ENCODE measurements at places on chromosomes 5 and 9. TPM values are rescaled to one million over a fixed set of nuclear protein-coding genes. Genes with fewer than 3 reads are reported as not detected.

GRCh38 chr9:108258640-108259039 is 597.1 kb downstream of the ACTL7B start:
- no peak for DNase-seq

GRCh38 chr9:4119778-4120554 is 179.9 kb downstream of the GLIS3 start:
- no peak for DNase-seq

DNA sequence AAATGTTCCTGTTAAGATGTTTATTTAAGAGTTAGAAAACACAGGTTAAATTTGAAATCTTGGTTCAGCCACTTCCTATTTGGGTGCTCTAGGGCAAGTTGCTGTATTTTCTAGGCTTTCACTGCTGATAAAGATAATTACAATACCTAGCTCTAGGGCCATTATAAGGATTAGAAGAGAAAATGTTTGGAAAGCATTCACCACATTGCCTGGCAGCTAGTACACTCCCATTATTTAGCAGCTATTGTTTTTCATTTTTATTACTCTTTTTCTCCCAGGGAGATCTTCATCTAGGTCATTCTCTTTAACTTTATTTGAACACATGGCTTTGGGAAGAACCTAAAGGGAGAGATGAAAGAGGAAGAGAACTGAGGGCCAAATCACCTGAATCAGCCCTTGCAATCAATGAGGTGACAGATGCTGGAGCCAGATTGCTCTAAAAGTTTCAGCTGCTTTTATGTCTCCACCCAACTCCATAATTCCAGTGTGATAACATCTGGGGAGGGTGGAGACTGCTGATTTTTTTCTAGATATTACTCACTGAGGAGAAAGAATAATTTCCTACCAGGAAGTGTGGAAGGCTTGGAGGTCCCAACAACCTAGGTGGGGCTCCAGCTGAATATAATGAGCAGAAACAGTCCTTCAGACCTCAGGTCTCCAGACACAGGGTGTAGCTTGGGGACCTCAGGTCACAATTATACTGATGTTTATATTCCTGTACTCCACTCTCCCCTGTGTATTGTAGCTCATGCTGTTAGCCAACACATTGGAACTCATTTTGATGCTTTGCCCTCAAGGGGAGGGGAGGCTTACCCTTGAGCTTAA is 640.0 kb downstream of the RAB3C start:
- no peak for DNase-seq

Gene PTGS1
- total RNA-seq, result 13.8 TPM

- no peak for DNase-seq
Observed at GRCh38 chr9:7315746-7316145, 483.8 kb downstream of the DMAC1 start.

DNA sequence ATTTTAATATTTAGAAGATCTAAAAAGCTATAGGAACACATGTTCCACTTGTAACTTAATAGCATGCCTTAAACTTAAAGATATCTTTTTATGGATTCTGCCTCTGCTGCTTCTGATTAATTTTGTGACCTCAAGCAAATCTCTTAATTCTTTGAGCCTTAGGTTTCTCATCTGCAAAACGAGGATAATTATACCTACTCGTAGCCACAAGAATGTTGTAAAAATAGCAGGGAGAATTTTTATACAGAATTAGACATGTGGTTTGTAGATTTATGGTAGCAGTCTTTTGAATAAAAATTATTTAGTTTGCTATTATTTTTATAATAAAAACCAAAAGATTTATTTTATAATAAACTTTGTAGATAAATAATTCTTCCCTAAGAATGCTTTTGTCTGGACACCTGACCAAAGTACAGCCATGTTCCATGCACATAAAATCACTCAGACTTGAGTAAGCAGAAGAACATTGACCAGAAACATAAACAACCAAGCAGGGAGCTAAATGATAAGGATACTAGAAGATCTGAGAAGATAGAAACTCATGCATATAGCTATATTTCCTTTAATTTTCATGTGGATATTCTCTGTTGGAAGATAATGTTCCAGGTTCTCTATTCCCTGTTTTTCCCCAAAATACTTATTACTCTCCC is 18.5 kb downstream of the C9orf85 start:
- no peak for DNase-seq

Gene FSTL4
- 1.0 TPM for total RNA-seq

Gene FRMPD1
- total RNA-seq, result 0.15 TPM

Gene HNRNPK
- 518 TPM for total RNA-seq

Gene SCAMP1
- 22.6 TPM for total RNA-seq

DNA sequence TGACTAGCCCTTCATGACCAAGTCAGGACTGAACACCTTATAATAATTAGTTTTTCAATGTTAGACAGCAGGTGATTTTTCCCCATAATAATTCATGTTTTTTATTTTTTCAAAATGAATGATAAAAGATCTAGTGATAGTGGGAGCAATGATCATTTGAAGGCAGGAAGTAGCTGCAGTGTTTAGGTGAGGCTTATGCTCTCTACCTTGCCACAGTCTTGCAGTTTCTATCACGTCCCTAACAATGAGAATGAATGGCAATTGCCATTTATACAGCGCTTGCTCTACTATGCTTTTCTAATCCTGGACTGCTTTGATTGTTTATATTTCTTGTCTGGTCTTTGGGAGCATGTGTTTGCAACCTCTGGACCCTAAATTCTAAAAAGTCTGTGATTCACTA is 367.8 kb upstream of the RIOK2 start:
- DNase-seq, result no peak

Gene DMGDH
- total RNA-seq, result 0.57 TPM

- DNase-seq, result no peak
Observed at GRCh38 chr5:83197326-83197967, 120.1 kb downstream of the XRCC4 start.

- DNase-seq, result no peak
Observed at GRCh38 chr5:109455598-109456096, 45.9 kb upstream of the PJA2 start.

- no peak for DNase-seq
Observed at GRCh38 chr5:32916648-32917047, 205.5 kb downstream of the NPR3 start.

Gene SPZ1
- not detected for total RNA-seq

- no peak for DNase-seq
Observed at GRCh38 chr5:119366540-119366881, 10.7 kb downstream of the TNFAIP8 start.

DNA sequence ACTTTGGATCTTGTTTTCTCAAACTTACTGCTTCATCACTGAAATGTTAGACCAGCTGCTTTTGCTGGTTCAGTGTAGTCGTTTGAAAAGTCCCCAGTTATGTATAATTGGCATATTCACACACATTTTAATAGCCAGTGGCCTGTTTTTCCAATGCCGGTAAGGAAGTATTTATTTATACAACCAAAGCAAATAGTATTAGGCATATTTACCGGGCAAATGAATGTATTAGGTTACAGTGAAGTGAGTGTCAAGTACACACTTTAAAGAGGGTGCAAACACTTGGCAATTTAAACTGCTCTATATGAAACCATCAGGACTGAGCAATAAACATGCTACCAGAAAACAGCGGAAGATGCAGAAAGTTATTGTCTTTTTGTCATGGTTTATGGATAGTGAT is 242.9 kb downstream of the MCTP1 start:
- no peak for DNase-seq

Gene SGTB
- total RNA-seq, result 13.2 TPM
